ENCODE measurements at places on chromosomes 5 and 9.
A peak's percentile ranks its signal among the peaks of the same experiment; 100 is the strongest.

- peak; percentile 42 for DNase-seq
Measured at GRCh38 chr9:136881691-136882108, 4.6 kb upstream of the TRAF2 start.

GRCh38 chr5:179313849-179314521, 31.3 kb downstream of the ADAMTS2 start:
- DNase-seq, result peak; percentile 35

DNA sequence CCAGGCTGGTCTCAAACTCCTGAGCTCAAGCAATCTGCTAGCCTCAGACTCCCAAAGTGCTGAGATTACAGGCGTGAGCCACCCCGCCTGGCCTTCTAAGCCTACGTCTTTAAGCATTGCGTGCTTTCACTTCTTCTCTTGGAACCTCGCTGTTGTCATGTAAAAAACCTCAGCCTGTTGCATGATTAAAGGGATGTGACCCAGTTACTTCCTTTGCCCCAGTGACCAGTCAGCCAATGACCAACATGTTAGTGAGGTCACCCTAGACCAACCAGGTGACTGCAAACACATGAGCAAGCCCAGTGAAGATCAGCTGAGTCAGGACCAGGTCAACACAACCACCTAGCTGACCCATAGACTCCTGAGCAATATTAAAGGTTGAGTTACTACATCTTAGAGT, 10.5 kb downstream of the KIF4B start:
- DNase-seq, result peak; percentile 82

GRCh38 chr5:159902444-159903121, 13.7 kb upstream of the ADRA1B start:
- peak; percentile 97 for DNase-seq

DNA sequence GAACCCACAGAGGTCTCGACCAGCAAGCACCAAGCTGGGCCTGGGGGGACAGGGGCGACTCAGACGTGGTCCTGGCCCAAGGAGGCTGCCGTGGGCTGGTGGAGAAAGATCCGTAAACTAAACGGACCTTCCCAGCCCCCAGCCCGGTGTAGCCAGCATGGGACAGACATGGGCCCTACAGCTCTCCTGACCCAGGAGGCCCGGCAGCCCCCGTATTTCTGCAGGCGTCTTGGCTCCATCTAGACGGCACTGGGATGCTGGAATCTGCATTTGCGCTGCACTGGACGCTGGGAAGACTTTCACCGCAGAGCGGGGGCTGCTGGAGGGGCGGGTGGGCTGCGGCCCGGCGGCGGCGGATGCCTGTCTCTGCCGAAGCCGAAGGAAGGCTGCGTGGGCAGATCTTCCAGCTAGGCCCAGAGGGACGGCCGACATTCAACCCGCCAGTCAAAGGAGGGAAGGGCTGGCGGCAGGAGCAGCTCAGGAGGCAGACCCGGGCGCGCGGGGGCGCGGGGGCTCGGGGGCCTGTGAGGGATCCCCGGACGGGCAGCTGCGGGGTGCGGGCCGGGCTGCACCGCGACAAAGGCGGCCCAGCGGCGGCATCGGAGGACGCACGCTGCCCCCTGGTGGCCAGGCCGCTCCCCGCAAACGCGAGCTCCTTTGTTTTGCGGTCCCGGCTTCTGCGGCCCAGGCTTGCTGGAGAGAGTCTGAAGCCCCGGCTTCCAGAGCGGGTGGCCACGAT, 266.2 kb downstream of the NSG2 start:
- peak; percentile 51 for DNase-seq
